Amniotic epithelial cell (primary cell): ENCODE measurements at places on chromosomes 3 and 15.

DNA sequence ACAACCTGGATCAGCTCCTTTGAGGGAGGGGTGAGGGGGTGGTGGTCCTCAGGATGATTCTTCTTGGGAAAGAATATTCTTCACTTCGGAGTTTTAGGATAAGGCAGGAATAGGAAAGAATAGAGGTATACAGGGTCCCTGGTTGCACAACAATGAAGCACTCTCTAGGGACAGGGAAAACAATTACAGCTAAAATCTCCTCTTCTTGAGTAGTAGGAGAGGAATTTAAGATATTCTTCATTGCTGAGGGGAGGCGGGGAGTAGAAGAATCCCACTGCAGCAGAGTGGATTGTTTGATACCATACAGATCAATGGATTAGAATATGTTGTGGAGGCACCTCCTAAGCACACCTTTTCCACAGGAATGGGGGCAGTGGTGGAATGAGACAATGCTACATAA lies 20.5 kb downstream of the SLC9C1 start:
- DNase-seq, result no peak

DNA sequence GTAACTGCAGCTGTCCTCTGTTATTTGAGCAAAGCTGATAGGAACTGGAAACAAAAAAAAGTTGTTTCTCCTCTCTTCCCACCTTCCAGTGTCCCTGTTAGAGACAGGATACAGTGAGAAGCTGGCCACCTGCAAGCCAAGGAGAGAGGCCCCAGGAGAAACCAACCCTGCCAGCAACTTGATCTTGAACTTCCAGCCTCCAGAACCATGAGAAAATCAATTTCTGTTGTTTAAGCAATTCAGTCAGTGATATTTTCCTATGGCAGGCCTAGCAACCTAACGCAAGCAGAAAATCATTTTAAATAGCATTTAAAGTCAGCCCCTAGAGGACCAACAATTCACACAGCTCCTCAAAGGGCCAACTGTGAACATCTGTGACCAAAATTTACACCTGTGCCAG lies 291.3 kb downstream of the OXSM start:
- DNase-seq, result no peak

- no peak for DNase-seq
Observed at GRCh38 chr3:39132096-39133092, 21.0 kb downstream of the CSRNP1 start.

DNA sequence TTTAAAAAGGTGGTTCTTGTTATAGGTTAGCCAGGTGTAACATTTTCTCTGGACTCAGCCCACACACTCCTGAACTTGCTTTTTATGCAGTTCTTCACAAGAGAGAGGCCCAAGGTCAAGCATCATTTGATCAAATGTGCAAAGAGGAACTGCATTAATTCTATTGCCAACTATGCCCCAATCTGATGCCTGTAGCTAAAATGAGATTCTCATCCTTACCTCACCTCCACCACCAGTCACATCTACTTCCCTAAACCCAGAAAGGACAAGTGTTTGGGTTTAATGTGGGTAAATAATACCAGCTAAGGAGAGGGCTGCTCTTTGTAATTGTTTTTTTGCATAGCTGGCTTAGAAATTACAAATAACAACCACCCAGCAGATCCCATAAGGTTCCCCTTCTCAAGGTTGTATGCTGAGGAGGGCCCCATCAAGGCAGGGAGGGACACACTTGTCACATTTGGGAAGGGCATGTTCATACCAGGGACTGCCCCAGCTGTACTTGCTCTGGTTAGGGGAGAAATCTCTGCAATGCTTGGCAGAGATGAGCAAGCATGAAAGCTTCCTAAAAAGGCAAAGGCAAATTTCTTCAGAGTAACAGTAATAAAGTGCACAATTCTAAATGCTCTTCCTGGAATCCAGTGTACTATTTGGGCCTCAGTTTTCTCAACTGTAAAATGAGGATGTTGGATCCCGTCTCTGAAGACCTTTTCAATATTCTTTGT lies 76.2 kb downstream of the TGFBR2 start:
- no peak for DNase-seq

DNA sequence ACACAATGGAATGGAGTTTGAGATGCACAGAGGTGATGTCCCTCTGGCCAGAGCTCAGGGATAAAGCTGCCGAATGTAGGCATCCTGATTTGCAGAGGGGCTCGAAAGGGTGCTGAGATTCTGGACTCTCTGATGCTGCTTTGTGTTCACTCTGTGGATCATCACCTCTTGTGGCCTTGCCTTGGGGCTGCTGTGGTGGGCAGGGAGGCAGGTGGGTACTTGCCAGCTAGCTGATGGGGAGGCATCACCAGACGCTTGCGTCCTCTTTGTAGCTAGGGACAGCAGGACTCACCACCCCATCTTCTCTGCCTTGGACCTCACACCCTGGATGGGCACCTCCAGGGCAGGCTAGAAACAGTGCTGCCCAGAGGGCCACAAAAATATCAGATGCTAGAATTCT lies 14.6 kb upstream of the RASGRF1 start:
- DNase-seq, result no peak

GRCh38 chr3:99641982-99642381 lies 3.6 kb downstream of the COL8A1 start:
- no peak for DNase-seq

DNA sequence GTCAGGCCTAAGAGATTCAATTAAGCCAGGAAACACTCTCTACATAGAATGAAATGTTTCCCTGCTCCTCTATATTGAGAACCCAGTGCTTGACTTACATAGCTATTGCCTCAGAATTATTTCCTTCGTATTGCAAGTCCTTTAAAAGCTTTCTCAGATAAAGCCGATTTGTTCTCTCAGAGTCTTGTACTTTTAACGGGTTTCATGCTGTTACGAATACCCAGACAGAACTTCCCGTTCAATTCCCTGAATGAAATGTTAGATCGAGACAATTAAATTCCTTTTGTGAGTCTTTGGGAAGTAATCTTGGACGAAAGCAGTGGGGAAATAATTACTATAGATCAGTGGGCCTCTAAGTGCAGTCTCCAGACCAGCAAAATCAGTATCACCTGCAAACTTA lies 102.8 kb upstream of the CHL1 start:
- no peak for DNase-seq
